Foreskin fibroblast (primary cell): ENCODE measurements at places on chromosomes 7 and 10.
A peak's percentile ranks its signal among the peaks of the same experiment; 100 is the strongest.

- DNase-seq, result no peak
Measured at GRCh38 chr7:88686468-88687229, 72.9 kb upstream of the ZNF804B start.

DNA sequence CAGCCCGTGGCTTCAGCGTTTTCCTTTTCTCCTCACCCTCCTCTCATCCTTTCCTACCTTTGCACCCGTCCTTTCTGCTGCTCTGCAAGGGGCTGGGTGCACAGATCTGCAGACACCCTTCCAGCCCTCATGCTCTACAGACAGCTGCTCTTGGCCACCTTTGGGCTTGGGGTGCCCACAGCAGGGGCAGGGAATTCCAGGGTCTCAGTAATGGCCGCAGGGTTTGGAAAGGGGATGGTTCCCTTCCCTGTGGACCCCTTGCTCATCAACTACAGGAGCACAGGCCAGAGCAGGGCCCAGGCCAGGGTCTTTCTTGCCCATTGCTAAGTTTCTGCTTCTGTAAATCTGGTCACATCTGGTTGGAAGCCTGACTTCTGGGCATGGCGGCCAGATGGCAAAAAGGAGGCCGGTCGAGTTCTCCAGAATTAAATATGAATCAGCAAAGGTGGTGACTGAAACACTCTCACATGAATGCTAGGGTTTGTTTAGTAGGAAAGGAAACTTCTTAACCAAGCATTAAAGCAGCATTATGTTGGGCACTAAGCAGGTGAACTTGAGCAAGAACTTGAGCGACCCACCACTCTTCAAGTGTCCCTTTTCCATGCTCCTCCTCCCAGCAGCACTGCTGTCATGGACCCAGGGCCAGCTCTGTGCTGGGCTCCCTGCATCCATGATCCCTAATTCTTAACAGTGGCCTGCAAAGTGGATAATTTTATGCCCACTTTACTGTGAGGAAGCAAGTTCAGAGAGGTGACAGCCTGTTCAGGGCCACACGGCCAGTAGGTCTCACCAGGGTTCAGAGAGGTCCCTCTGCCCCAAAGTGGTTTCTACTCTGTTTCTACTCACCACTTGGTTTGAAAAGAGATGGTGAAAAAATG lies 1.5 kb downstream of the ECHDC3 start:
- no peak for DNase-seq

DNA sequence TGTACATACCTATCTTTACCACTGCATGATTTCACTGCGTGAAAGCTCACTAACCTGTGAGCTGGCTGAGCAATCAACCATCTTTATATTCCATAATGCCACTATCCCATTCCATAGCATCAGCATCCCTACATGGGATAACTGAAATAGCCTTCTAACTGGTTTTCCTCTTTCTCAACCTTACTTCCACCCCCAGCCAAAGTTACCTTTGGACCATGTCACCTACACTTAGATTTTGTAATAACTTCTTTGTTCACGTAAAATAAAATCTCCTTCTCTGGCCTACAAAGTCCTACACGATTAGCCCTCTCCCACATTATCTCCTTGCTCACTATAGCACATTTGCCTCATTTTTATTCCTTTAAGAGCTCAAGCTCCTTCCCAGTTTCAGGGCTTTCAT lies 2.5 kb downstream of the PSMA2 start:
- no peak for DNase-seq

DNA sequence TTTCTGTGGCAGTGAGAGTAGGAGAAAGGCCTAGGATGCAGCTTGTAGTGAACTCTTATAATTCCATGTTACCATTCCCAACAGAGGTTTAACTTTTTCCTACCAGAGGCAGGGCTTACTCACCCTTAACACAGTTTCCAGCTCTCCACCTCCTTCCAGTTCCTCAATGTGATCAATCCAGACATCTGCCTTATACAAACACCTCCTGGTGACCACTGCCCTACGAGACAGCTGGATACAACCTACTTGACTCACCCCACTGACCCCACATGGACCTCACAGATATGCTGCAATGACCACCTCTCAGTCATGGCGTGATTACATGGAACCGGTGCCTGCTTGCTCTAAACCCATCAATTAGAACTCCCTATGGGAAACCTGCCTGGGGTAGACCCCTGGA lies 326.5 kb downstream of the TNS3 start:
- peak; percentile 33 for DNase-seq

- DNase-seq, result peak; percentile 96
Measured at GRCh38 chr10:16965740-16966447, 148.7 kb upstream of the RSU1 start.

- DNase-seq, result no peak
Measured at GRCh38 chr7:100949933-100950443, 654 bp downstream of the MUC3A start.

GRCh38 chr10:100186253-100187212 lies 704 bp upstream of the ERLIN1 start:
- peak; percentile 73 for DNase-seq
